ENCODE measurements at places on chromosomes 3 and 15. TPM values are rescaled to one million over a fixed set of nuclear protein-coding genes. Genes with fewer than 3 reads are reported as not detected.

DNA sequence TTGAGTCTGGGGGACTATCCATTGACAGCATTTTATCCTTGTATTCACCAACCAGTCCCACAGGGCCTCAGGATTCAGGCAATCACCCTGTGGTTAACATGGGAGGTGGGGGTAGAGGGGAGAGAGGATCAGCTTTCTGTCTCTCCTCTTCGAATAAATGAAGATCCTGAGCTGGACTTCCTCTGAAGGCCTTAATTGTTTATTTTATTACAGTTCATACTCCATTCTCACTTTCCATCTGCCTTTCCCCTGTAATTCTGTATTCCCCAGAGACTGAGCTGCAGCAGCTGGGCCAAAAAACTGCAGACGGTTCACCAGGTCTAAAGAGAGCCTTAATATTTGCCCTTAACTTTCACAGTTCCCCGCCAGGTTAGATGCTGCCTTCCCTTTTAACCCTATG is 11.9 kb downstream of the TAGLN3 start:
- DNase-seq, result no peak

DNA sequence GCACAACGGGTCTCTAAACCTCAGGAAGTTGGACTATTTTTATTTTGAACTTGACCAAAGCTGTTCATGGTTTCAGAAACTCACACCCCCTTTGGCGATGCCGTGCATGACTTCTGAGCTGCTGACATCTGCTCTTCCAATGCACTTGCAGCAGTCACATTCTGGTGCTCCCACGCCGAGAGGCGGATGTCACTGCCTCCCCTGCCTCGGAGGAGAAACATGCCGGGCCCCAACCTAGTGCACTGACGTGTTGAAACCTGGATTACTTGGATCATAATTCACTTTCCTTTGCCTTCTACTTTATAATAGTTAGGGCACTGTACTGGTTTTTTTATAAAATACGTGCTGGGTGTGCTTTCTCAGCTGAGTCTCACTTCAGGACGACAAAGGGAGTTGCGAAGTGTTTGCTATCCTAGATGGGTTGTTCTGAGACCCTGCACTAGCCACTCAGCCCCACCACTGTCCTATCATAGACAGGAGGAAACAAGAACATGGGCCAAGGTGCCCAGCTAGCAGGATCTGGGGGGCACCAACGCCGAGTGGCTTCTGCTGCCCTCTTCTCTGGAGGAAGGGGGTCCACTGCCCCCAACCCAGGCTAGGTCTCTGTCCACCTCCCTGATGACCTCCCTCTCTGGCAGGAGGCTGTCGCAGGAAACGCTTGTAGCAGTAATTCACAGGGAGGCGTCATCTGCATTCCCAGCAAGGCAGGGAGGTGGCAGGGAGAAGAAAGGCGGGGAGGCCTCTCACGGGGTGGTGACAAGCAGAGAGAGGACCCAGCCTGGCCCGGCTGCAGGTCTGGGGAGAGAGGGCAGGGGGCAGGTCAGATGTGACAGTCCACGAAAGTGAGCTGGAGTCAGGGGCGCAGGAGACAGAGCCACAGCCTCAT is 158.8 kb upstream of the IQSEC1 start:
- no peak for DNase-seq

- DNase-seq, result no peak
Measured at GRCh38 chr3:46845397-46845859, 17.8 kb downstream of the MYL3 start.

- DNase-seq, result peak; percentile 31
Measured at GRCh38 chr3:184379358-184380184, at the start of gene CHRD. Gene CHRD, plus strand, starts transcription at chr3:184380054. Its CDS starts 265 bp downstream, at chr3:184380319.

GRCh38 chr3:117630469-117630868 is 920.9 kb downstream of the TUSC7 start:
- DNase-seq, result no peak

DNA sequence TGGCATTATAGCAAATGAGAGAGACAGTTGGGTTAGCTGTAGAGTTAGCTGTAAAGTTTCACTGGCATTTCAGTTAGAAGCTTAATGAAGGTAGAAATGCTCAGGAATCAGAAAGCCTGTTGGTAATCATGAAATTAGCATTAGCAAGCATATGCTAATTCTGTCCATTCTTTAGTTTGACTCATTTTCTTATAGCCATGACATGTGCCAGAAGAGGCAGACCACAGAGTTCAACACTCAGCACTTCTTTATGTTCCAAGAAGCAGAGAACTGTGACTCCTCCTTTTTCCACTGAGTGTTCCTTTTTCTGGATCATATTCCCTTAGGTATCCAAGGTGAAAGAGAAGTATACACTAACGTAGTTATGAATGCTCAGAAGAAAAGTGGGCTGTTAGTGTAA is 276.2 kb upstream of the SGO1 start:
- no peak for DNase-seq

DNA sequence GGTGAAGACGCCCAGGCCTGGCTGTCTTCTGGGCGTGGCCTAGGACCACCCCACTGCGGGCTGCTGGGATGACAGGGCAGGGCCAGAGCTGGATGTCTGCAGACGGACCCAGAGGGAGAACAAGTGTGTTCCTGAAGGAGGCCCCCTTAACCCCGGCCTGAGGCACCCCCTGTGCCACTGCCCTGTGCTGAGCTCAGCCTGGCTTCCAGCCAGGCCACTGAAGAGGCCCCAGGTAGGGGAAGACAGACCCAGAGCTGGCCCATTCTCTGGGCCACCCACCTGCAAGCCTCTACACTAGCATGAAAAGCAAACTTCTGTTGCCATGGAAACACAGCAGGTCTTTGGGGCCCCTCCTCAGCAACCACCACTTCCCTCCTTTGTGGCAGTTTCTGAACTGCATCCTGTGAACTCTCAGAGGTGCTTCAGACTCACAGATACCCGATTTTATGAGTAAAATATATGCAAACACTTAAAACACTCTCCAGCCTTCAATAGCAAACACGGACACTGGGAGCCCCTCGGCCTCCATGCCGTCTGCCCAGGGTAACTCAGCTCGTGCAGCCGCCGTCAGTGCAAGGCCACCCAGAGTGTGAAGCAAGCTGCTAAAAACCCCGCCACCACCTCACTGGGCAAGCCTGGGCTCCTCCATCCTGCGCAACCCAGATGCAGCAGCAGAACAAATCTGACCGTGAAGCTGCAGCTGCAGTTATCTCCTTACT is 42.5 kb downstream of the CMTM6 start:
- peak; percentile 88 for DNase-seq

DNA sequence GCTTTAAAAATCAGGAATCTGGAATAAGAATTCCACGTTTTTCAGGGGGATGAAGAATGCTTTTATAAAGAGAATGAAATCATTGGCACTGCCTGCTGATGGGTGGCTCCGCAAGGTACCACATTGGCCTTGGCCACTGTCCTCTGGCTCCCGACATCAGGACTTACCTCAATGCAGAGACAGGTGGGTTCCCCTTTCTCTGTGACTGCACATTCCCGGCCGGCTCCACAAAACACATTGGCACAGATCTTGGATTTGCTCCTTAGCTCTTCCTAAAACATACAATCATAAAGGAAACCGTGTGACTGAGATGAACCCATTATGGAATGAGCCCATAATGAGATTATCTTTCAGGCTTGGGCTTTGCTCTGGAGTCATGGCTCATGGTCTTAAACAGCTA is 35.0 kb downstream of the FSTL1 start:
- no peak for DNase-seq

DNA sequence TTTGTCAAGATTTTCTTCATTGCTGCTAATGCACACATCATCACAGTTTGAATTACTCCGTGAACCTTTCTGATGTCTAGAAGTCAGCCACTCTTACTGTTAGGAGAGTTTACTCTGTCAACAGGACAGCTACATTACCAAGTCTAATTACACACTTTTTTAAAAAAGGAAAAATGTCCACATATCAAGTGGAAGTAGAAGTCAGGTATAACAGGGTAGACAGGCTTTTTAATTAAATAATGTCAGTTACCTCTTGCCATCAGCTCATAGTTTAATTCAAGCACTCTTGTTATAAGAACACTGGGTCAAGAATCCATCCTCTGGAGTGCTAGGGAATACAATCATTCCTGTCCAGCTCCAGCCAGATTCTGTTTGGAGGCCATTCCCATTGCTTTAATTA is 232.8 kb downstream of the TAFA4 start:
- DNase-seq, result no peak

DNA sequence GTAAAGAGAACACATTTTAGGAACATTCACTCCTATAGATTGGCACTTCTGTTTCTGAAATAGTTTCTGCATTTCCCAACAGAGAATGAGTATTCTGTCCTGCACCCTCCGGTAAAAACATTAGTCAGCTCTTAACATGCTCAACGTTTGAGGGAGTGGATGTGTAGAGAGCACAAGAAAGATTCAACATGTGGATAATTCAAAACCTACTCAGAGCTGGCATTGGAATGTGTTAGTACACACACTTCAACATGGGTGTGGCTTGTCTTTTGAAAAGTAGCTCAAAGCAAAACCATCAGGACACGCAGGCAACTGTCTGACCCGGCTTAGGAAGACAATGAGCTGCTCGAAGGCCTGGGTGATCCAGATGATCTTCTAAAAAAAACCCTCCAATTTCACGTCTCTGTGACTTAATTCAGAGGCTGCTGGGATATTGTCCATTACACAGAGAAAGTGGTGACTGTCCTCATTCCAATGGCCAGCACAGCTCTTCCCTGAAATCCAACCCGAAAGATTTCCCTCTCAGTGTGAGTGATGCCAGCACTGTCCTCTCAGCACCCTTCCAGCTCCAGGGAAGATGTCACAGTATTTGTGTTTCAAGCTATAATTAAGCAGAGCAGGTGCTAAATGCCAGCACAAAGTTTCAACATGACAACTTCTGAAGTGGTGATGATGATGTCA is 18.1 kb downstream of the FBN1 start:
- no peak for DNase-seq

DNA sequence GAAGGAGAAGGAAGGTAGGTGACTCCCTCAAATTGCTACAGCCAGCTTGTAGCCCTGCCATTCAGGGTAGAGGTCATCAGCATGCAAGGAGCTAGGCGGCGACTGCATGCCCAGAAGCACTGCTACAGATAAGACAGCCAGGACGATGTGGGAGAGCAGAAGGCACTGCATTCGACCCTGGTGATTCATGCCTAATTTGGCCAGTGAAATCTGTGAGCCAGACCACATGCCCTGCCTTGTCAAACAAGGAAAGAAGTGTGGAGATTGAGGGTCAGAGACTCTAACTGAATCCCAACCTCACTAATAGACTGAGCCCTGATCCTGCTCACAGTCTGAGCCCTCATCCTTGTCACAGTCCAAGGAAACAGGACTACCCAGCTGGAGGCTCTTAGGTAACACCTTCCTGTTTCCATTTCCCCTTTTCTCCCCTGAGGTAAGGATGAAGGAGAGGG is 86.6 kb downstream of the LINGO1 start:
- no peak for DNase-seq

DNA sequence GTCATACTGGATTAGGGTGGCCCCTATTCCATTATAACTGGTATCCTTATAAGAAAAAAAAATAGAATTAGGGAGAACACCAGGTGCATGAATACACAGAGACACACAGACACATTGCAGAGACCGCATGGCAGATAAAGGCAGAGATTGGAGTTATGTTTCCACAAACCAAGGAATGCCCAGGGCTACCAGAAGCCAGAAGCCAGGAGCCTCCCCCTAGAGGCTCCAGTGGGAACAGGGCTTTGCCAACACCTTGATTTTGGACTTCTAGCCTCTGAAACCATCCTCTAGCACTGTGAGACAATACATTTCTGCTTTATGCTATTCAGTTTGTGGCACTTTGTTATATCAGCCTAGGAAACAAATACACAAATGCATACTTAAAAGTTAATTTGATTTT is 10.4 kb downstream of the GOLM2 start:
- no peak for DNase-seq

Gene NDUFB4
- 350 TPM for polyA plus RNA-seq

Gene EXOSC7
- polyA plus RNA-seq, result 24.7 TPM

Gene CPA3
- polyA plus RNA-seq, result not detected

Gene IL5RA
- 8.1 TPM for polyA plus RNA-seq

Measured in brain (organoid and tissue), 16 donors.